ENCODE measurements at places on chromosomes 12 and 14. TPM values are rescaled to one million over a fixed set of nuclear protein-coding genes. Genes with fewer than 3 reads are reported as not detected.

DNA sequence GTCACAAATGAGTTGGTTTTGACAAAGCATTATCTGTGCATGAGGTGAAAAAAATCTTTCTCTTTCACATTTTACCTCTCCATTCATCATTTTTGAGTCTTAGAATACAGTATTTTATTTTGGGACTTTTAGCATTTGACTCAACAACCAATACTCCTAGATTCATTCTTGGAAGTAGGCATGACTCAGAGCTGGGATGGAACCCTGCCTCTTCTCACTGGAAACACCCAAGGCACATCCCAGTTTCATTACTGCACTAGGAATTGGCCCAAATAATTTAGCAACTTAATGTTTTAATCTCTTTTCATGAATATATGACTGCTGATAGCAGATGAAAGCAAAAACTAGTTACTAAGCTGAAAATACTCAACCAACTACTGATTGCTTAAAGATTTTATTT, 3.3 kb upstream of the PDZRN4 start:
- DNase-seq: no peak

GRCh38 chr14:102916347-102917055, 6.0 kb upstream of the AMN start:
- DNase-seq: peak; percentile 67

The LTB4R2 gene
- total RNA-seq: 2.5 TPM

The SLC22A17 gene
- 17.7 TPM for total RNA-seq

GRCh38 chr12:113591480-113591974, 119.9 kb upstream of the LHX5 start:
- DNase-seq: no peak

DNA sequence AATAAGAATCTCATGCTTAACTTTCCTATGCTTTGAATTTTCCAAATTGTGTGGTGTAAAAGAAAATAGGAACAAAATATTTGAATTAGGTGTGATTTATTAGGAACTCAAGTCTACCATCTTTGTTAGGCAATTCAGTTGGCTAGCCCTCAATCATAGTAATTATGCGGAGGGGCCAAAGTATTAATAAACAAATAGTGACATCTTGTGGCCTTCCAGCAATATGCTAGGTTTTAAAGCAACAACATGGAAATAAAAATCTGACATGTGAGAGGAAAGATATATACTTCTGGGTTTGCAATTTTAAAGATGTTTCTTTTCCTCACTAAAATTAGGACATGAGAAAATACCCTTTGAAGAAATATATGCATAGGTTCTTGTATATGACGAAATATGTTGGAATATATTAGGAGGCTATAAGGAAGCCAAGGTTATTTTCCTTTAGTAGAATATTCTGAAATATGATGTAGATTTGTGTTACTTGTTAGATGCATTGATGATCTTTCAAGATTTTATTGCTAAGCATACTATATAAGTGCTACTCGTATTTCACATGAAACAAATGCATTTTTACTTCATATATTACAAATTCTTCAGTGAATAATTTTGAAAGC, 200.4 kb downstream of the PTPRO start:
- no peak for DNase-seq

DNA sequence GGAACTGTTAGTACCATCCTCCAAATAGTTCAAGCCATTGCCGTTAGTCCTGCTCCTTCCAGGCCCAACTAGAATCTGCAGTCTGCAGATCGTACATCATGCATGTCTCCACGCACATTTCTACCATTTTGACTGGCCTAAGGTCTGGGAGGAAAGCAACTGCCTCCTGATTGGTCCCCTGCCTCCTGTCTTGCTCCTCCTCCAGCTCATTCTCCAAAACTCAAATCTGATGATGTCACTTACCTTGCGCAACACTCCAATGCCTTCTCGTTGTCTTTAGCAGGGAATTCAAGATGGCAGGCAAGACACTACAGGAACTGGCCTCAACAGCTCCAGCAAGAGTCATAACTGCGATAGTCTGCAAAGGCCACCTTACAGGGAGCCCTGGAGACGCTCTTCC, 9.7 kb upstream of the HCAR1 start:
- no peak for DNase-seq

The RD3L gene
- total RNA-seq: not detected

The DNAAF2 gene
- 4.3 TPM for total RNA-seq

The ABCD2 gene
- 1.8 TPM for total RNA-seq

All from posterior vena cava (tissue), 2 donors.